ENCODE measurements at places on chromosomes 6 and 20. TPM values are rescaled to one million over a fixed set of nuclear protein-coding genes. Genes with fewer than 3 reads are reported as not detected.

The C20orf141 gene
- total RNA-seq: not detected

The ZNF391 gene
- 2.8 TPM for total RNA-seq

The SLC22A16 gene
- total RNA-seq: not detected

The TRMT6 gene
- 41.6 TPM for total RNA-seq

The ZC3H12D gene
- total RNA-seq: 0.30 TPM

DNA sequence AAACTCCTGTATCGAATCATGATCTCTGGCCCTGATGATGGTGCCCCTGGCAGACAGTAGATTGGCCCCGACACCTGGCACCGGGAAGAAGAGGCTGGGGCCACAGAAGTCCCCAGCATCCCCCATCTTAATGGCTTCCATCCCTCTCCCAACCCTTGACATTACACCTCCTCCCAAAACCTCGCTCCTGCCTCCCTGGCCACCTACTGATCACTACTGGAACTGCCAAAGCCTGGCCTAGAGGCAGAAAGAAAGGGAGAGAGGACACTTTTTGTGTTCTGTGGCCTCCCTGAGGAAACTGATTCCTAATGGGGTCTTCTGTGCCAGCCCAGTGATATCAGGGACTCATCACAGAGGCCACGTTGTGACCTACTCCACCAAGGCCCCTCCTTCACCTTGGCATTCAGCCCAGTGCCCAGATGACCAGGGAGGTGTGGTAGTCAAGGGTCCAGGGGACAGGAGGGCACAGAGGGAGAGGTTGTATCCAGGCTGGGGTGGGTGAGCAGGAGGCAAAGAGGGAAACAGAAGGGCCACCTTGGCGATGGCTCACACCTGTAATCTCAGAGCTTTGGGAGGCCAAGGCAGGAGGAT, 6.1 kb downstream of the C20orf173 start:
- peaks cover 4% of the 10 kb centered on the region for H3K4me1 ChIP-seq
- DNase-seq: peak; percentile 53
- H3K27ac ChIP-seq: no peak overlapping the region

GRCh38 chr6:5337573-5337972, 76.3 kb downstream of the FARS2 start:
- no peak overlapping the region for H3K4me3 ChIP-seq
- peak; percentile 11 for DNase-seq
- H3K27me3 ChIP-seq: no peaks in the 10 kb centered on the region

GRCh38 chr6:87907521-87907920, 140.1 kb upstream of the SPACA1 start:
- H3K27ac ChIP-seq: no peak overlapping the region
- no peak for DNase-seq
- no peaks in the 10 kb centered on the region for H3K27me3 ChIP-seq

DNA sequence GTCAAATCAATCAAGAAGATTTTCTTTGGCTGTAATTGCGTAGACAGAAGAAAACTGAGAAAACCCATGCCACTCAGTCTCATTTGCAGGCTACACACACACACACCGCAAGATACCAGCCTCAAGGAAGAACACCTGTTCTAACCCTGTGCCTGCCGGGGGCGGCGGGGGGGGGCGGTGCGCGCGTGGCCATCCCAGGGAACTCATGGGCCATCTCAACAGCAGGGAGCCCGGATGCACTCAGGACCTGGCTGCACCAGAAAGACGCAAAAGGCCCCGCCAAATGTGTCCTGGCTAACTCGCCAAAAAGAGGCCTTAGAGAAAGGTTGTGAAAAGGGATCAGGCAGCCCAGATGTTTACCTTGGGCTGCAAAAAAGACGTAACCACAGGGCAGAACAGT, 2.1 kb downstream of the B3GAT2 start:
- no peak overlapping the region for H3K4me3 ChIP-seq
- DNase-seq: no peak
- H3K4me1 ChIP-seq: no peaks in the 10 kb centered on the region
- peaks cover 74% of the 10 kb centered on the region for H3K27me3 ChIP-seq
- H3K27ac ChIP-seq: no peak overlapping the region

GRCh38 chr6:135202836-135203235, 21.7 kb downstream of the MYB start:
- no peaks in the 10 kb centered on the region for H3K27me3 ChIP-seq
- peak; percentile 33 for DNase-seq
- no peaks in the 10 kb centered on the region for H3K36me3 ChIP-seq
- no peak overlapping the region for H3K27ac ChIP-seq
- H3K4me3 ChIP-seq: no peak overlapping the region

DNA sequence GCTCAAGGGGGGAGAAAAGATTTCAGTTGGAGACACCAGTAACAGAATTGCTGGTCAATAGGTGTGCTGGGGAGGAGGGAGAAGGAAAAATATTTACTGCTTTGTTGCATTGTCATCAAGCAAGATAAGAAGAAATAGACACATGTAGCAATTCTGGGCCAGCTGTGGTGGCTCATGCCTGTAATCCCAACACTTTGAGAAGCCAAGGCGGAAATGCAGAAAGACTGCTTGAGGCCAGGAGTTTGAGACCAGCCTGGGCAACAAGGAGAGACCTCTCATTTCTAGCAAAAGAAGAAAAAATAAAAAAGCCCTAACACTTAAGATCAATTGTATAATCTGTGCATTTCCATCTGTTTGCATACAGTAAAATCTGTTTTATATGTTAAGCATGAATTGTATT, 126.6 kb downstream of the ZFP64 start:
- no peak for DNase-seq
- H3K27ac ChIP-seq: no peak overlapping the region
- H3K27me3 ChIP-seq: no peaks in the 10 kb centered on the region
- no peaks in the 10 kb centered on the region for H3K36me3 ChIP-seq
- peaks cover 8% of the 10 kb centered on the region for H3K4me1 ChIP-seq

DNA sequence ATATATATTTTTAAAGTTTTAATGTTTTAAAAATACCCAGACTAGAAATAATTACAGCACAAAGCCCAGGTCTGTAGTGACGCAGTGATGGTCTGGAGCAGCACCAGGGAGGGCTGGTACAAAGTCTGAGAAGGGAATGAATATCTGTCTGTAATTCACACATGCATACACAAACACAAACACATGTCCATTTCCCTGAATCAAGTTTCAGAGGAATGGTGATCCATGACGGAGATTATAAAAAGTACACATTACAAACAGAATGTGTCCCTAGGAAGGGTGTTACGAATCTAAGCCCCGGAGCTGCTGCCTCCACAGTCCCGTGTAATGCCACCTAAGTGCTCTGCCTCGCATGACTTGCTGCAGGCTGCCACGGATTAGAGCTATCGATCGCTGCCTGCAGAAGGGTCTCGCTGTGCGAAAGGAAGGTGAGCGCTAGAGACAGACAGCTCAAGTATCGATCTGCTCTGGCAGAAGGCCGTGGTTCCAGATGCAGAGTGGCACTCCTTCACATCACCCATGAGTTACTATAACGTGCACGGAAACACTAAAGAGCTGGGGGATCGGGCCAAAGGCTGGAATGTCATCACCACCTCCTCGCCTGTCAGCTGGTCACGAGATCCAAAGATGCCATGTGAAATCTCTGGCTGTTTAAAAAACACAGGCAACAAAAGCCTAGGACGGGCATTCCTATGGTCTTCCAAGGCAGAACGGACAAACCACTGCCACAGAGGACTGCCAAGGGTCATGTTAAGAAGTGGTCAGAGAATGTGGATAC, 87.1 kb downstream of the INSM1 start:
- no peaks in the 10 kb centered on the region for H3K36me3 ChIP-seq
- no peak overlapping the region for H3K27ac ChIP-seq
- no peak for DNase-seq
- no peak overlapping the region for H3K4me3 ChIP-seq
- peaks cover 38% of the 10 kb centered on the region for H3K4me1 ChIP-seq

DNA sequence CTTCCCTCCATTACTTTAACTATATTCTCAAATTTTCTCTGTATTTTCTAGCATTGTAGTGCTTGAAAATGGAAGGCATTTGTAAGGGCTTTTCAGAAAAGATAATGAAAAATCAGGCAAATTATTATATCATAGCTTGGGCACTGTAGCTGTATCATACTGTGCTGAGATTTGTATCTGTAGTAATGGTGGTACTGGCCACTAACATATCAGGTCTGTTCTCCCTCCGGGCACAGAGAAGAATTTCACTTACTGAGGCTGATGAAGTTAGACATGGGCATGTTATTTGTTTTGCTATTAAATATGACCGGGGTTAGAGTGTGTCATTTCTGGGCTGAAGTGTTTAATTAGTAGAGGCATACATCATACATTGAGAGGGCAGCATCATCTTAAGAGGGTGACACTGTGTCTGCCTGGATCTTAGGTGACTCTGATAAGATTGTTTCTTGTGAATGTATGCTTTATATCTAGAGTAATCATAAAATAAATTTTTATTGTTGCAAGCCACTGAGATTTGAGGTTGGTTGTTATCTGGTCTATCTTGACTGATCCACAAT, 1395.9 kb downstream of the EPHA7 start:
- no peaks in the 10 kb centered on the region for H3K36me3 ChIP-seq
- no peaks in the 10 kb centered on the region for H3K4me1 ChIP-seq
- H3K27ac ChIP-seq: no peak overlapping the region
- no peak for DNase-seq

DNA sequence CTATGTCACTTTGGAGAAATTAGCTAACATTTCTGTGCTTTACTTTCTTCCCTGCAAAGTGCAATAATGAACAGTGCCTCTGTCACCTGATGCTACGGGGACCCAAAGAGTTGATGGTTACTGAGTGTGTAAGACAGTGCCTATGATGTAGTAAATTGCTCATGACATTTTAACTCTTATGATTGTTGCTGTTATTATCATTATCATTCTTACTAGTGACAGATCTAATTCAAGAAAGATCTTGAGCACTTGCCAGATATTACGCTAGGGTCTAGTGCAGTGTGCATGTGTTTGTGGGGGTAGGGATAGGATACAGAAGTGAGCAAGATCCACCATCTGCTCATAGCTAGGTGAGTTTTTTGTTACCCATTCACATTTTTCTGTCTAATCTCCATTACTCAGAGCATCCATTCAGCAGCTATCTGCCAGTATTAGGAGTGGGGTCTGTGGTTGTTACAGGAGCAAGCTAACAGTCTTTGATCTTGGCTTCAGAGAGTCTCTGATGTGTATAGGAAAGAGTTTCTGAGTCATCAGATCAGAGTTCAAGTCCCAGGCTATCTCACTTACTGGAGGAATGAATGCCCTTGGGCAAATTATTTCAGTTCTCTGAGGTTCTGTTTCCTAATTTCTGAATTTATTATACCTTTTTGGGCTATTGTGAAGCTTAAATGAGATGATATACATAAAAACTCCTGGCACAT, 33.1 kb upstream of the DAAM2 start:
- no peak overlapping the region for H3K4me3 ChIP-seq
- H3K27ac ChIP-seq: no peak overlapping the region
- peaks cover 12% of the 10 kb centered on the region for H3K27me3 ChIP-seq
- H3K4me1 ChIP-seq: no peaks in the 10 kb centered on the region
- DNase-seq: no peak
- no peaks in the 10 kb centered on the region for H3K36me3 ChIP-seq

GRCh38 chr6:13296536-13296997, 31.8 kb downstream of the TBC1D7 start:
- H3K27ac ChIP-seq: no peak overlapping the region
- H3K36me3 ChIP-seq: peaks cover 7% of the 10 kb centered on the region
- no peak overlapping the region for H3K4me3 ChIP-seq
- no peak for DNase-seq

DNA sequence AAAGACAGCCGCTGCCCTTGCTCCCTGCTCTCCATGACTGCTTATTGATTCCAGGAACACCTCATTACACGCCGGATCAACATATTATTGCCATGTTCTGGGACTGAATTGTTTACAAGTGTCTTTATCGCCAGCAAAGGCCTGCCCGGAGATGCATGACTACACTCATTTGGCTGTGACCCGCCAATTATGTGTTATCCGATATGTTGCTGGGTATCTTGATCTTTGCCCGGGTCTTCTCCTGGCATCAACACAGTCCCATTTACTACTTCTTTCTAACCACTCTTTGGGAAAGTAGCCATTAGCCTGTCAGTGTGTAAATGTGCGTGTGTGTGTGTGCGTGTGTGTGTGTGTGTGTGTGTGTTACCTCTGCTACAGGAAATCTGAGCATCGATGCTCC, 15.4 kb downstream of the LINC00237 start:
- no peak overlapping the region for H3K27ac ChIP-seq
- DNase-seq: no peak
- H3K4me1 ChIP-seq: peaks cover 6% of the 10 kb centered on the region
- H3K36me3 ChIP-seq: no peaks in the 10 kb centered on the region
- H3K27me3 ChIP-seq: peaks cover 76% of the 10 kb centered on the region

DNA sequence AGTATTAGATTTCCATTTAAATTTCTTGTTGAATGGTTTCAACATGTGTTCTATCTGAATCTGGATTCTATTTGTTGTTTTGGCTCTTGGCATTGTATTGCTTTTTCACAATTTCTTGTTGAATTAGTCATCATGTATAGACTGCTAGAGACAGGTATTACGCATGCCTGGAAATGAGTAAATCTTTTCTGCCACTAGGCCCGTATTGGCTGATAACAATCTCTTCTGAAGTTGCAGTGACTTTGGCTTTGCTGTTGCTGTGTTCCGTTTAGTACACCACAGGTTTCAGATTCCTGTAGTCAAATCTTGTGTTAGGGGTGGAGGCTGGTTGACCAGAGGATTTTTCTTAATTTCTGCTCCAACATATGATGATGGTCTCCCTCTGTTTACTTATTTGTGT, 1339.4 kb downstream of the GRIK2 start:
- DNase-seq: no peak
- no peak overlapping the region for H3K4me3 ChIP-seq
- H3K27me3 ChIP-seq: no peaks in the 10 kb centered on the region
- peaks cover 13% of the 10 kb centered on the region for H3K4me1 ChIP-seq
- H3K27ac ChIP-seq: no peak overlapping the region
- H3K36me3 ChIP-seq: no peaks in the 10 kb centered on the region

GRCh38 chr6:105326833-105327770, 75.8 kb downstream of the PREP start:
- no peaks in the 10 kb centered on the region for H3K27me3 ChIP-seq
- no peak overlapping the region for H3K27ac ChIP-seq
- peaks cover 4% of the 10 kb centered on the region for H3K36me3 ChIP-seq
- no peak for DNase-seq
- peaks cover 34% of the 10 kb centered on the region for H3K4me1 ChIP-seq

DNA sequence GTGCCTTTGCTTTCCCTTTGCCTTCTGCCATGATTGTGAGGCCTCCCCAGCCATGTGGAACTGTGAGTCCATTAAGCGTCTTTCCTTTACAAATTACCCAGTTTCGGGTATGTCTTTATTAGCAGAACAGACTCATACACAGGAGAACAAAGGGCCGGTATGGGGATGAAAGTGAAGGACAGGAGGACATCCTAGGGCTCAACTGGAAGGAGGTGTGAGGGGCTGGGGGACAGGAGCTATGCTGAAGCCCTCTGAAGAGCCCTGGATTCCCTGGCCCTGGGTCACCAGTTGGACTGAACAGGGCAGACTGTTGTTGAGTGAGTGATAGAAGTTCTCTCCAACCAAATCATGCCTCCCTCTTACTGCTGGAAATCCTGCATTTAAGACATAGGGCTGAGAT, 105.8 kb downstream of the SCML4 start:
- H3K4me1 ChIP-seq: no peaks in the 10 kb centered on the region
- no peak overlapping the region for H3K4me3 ChIP-seq
- H3K27me3 ChIP-seq: peaks cover 9% of the 10 kb centered on the region
- no peaks in the 10 kb centered on the region for H3K36me3 ChIP-seq
- DNase-seq: no peak

- H3K27me3 ChIP-seq: no peaks in the 10 kb centered on the region
- no peak overlapping the region for H3K4me3 ChIP-seq
- no peaks in the 10 kb centered on the region for H3K4me1 ChIP-seq
These were observed 97.0 kb downstream of the RREB1 start for GRCh38 chr6:7204726-7205125.
